ENCODE measurements at places on chromosomes 2 and 18.

- no peak for DNase-seq
Measured at GRCh38 chr2:127508023-127508630, 18.2 kb downstream of the IWS1 start.

- DNase-seq: no peak
Measured at GRCh38 chr18:7116001-7116730, 1.4 kb downstream of the LAMA1 start.

DNA sequence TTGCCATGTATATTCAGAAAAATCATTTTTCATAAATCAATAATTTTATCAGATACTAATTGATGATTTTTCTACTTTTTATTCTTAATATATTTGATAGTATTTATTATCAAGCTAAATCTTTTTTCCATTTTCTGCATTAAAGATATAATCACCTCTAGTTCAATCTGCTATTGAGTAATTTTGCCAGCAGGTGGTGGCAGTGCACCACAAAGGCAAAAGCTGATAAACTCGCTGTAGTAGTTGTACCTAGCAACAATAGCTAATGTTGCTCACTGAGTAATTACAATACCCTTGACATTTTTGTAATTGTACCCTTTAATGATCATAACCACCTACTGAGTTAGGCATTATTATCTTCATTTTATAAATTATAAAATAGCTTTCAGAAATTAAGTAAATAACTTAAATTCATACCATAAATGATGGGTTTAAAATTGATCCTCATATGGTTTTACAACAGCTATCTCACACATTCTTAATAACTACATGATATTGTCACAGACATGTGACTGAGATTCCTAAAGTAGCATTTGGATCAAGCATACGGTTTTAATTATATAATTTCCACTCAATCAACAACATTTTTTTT, 52.0 kb upstream of the CALCRL start:
- DNase-seq: peak; percentile 65

DNA sequence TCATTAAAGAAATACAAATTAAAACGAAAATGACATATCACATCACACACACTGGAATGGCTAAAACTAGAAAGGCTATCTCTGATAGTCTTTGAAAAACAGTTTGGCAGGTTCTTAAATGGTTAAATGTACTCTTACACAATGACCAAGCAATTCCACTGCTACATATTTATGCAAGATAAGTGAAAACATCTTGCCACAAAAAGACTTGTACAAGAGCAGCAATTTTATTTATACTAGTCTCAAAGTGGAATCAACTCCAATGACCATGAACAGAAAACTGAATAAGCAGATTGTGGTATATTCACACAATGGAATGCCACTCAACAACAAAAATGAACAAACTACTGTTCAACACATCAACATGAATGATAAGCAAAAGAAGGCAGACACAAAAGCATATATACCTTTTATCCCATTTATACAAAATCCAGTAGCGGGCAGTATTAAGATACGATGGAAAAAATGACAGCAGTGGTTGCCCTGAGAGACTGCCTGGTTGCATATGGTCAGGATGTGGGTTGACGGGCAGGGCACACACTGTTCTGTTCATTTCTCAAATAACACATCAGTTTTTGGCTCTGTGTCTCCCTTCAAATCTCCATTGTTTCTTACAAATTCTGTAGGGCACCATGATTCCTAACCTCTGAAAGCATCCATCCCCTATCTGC, 25.4 kb downstream of the SP100 start:
- no peak for DNase-seq

All from sciatic nerve (tissue), 2 donors.